ENCODE measurements at places on chromosomes 16 and 17.

DNA sequence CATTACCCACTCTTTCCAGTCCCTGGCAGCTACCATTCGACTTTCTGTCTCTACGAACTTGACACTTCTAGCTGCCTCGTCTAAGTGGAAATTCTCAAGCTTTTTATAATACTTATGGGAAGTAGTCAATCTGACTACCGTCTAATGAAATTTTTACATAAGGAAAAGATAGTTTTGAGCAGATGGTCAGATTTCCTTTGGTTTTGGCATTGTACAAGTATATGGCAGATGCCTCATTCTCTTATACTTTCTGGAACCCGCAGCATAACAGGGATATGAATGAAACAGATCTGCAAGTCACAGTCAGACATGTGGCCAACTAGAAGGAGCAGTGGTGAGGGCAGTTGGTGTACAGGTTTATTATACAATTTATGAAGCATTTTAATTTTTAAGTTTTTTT is 146.0 kb downstream of the PITPNC1 start:
- DNase-seq, result no peak

- peak; percentile 82 for DNase-seq
Observed at GRCh38 chr17:28896884-28897768, at the start of gene FLOT2. TSS of gene FLOT2 (minus strand) at chr17:28897733. CDS start at chr17:28897574, 159 bp downstream.

DNA sequence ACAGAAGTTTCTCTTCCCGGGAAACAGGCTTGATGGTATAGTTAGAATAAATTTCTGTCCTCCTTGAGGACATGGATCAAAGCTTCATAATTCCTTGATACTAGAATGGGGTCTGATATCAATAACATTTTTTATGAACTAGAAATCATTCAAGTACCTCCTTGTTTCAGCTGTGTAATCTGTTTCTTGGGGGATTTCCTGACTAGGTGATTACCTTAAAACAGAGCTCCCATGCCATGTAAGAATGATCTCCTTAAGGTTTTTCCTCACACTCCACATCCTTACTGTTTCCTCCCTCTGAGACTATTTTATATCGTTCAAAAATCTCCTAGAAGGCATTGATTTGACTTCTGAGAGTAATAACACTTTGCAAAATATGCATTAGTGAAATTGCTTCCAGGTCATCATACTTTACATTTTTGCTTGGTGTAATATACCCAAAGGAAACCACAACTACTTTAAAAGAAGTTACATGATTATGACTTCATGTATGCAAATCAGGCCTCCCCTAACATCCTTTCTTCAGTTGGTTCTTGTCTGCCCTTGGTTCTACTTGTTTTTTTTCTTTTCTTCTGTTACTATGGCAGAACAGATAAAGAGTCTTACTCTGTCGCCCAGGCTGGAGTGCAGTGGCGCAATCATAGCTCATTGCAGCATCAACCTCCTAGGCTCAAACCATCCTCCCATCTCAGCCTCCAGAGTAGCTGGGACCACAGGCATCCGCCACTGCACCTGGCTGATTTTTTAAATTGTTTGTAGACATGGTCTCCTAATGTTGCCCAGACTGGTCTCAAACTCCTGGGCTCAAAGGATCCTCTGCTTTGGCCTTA is 388.8 kb downstream of the ZFHX3 start:
- DNase-seq, result peak; percentile 28

GRCh38 chr17:8153957-8154607 is 1.9 kb upstream of the PER1 start:
- DNase-seq, result peak; percentile 96

GRCh38 chr17:47990962-47991731 is 20.2 kb downstream of the CDK5RAP3 start:
- no peak for DNase-seq

GRCh38 chr17:80931421-80932265 is 60.0 kb upstream of the CHMP6 start:
- no peak for DNase-seq
